ENCODE measurements at places on chromosomes 3 and 15. TPM values are rescaled to one million over a fixed set of nuclear protein-coding genes. Genes with fewer than 3 reads are reported as not detected.

DNA sequence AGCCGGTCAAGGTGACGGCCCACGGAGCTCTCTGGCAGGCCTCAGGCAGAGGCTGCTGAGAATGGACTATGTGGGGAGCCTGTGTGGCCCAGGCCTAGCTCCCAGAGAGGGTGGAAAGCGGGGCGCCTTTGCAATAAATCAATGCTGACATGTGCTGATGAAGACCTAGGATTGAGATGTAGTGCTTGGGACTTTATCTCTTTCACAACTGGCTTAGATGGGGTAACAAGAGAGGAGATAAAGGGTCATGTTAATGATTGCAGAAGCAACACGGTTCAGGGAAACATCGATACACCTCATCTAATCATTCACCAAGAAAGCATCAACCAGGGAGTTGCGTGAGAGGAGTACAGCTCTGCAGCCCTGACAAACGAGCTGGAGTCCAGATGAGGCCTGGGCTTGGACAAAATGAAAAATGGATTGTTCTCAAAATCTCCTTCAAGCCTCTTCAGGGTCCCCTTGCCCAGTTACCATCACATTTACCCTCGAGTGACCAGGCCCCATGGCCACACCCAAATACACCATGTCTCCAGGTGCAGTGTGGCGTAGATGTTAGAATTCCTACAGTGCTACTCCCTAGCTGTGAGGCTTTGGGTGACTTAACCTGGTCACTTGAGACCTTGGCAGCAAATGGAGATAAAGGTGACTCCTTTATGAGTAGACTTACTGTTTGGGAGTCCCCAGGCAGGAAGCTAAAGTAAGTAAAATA lies 146.4 kb upstream of the LIPC start:
- peaks cover 7% of the 10 kb centered on the region for H3K4me1 ChIP-seq
- no peak overlapping the region for H3K4me3 ChIP-seq
- H3K27me3 ChIP-seq, result no peaks in the 10 kb centered on the region
- no peak overlapping the region for H3K27ac ChIP-seq
- no peaks in the 10 kb centered on the region for H3K36me3 ChIP-seq
- DNase-seq, result no peak

DNA sequence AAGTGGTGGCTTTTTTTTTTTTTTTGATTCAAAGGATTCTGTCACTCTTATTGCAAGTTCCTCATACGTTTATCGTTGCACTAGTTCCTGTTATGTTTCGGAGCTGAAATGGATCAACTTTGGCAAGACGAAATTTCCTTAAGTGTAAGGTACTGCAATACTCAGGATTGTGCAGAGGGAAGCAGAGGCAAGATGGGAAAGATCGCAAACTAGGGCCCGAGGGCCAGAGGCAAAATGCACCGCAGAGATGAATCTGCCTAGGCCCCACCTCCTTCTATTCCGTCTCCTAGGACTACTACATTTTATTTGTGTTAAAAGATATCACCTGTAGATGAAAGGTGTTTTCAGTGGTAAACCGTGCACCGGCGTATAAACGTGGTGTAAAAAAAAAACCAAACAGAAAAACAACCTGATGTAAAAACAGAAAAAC lies 331 bp downstream of the RNU6-1 start:
- H3K27me3 ChIP-seq, result peaks cover 50% of the 10 kb centered on the region
- H3K4me1 ChIP-seq, result peaks cover 49% of the 10 kb centered on the region
- H3K4me3 ChIP-seq, result peak overlapping the region; percentile 75
- DNase-seq, result no peak
- H3K36me3 ChIP-seq, result no peaks in the 10 kb centered on the region

DNA sequence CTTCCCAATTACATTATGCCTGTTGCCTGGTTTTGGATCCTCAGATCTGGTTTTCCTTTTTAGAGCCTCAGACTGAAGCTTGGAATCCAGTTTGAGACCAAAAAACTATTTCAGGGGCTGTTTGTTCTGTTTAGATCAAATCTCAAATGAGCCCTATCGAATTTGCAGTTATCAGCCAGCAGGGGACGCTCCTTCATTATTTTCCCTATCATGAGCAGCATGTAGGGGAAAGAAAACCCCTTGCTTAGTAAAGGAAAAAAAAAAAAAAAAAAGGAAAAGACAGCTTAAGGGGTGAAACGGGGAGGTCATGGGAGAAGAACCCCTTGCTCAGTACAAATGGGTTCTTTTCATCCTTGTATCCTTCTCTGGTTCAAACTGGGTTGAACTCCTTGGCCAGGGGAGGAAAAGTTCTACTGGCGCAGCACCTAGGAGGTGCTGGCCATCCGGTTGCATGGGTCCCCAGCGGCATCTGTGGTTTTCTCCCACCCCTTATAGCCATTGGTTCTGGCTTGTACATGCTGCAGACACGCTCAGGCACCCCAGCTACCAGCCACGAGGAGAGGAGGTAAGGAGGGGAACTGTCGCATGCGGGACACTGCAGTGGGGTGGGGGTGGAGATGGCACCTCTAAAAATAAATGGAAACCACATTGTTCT lies 1375.1 kb upstream of the ALCAM start:
- H3K27ac ChIP-seq, result no peak overlapping the region
- no peaks in the 10 kb centered on the region for H3K27me3 ChIP-seq
- no peak overlapping the region for H3K4me3 ChIP-seq
- no peaks in the 10 kb centered on the region for H3K4me1 ChIP-seq
- H3K36me3 ChIP-seq, result no peaks in the 10 kb centered on the region

GRCh38 chr3:136955813-136956212 lies 2.0 kb upstream of the IL20RB start:
- H3K36me3 ChIP-seq, result no peaks in the 10 kb centered on the region
- no peak overlapping the region for H3K4me3 ChIP-seq
- DNase-seq, result no peak
- peaks cover 2% of the 10 kb centered on the region for H3K4me1 ChIP-seq

DNA sequence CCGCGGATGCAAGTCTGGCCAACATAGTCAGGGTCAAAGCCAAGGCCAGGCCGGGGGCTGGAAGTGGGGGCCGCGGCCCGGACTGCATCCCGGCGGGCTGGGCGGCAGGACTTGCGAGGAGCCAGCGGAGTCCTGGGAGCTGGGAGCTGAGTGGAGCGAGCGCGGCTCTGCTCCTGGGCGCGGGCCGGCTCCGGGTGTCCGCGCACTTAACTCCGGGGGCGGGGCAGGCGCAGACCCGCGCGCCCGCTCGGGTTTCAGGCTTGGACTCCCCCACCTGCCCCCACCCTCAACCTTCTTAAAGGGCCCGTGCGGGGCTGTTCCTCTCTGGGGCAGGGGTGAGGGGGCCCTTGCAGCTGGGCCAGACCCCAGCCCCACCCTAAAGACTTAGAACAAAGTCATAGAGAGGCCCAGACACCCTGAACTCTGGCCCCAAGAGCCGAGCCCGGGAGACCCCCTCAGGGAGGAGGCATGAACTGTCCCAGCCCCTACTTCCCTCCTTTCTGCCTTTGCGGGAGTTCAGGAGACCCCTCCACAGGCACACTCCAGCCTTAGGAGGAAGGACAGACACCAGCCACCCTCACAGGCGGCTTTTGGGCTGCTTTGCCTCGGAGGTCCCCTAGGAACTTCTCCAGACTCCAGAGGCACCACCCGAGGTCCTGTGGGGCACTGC lies at the start of gene CSPG4:
TSS of gene CSPG4 (minus strand) at position 181 of the 670 bp plus-strand sequence. CDS start at position 88, 93 bp downstream.
- H3K36me3 ChIP-seq, result no peaks in the 10 kb centered on the region
- peaks cover 6% of the 10 kb centered on the region for H3K4me1 ChIP-seq
- H3K27me3 ChIP-seq, result peaks cover 23% of the 10 kb centered on the region
- peak; percentile 75 for DNase-seq
- H3K4me3 ChIP-seq, result peak within 1 kb of the TSS; percentile 38

GRCh38 chr15:80885016-80885579 lies 104.5 kb downstream of the MESD start:
- H3K36me3 ChIP-seq, result no peaks in the 10 kb centered on the region
- H3K4me3 ChIP-seq, result no peak overlapping the region
- H3K27me3 ChIP-seq, result no peaks in the 10 kb centered on the region
- DNase-seq, result no peak
- peaks cover 8% of the 10 kb centered on the region for H3K4me1 ChIP-seq

DNA sequence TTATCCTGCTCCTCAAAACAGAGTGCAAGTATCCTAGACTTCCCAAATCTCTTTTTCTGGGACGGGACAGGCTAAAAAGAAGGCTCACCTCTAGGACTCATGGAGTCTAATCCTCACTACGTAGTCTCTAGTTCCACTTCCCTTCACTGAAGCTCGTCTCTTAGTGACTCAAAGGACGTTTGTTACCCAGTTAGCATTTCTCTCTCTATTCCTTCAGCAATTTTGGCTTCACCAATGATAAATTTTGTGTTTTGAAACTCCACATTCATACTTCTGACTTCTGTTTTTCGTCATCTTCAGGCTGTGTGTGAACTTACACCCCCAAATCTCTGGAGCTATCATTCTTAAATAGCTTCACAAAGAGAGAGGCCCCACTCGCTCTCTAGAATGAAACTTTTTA lies 627.1 kb downstream of the NAALADL2 start:
- H3K36me3 ChIP-seq, result no peaks in the 10 kb centered on the region
- H3K27me3 ChIP-seq, result no peaks in the 10 kb centered on the region
- no peak for DNase-seq
- H3K27ac ChIP-seq, result no peak overlapping the region
- no peaks in the 10 kb centered on the region for H3K4me1 ChIP-seq

DNA sequence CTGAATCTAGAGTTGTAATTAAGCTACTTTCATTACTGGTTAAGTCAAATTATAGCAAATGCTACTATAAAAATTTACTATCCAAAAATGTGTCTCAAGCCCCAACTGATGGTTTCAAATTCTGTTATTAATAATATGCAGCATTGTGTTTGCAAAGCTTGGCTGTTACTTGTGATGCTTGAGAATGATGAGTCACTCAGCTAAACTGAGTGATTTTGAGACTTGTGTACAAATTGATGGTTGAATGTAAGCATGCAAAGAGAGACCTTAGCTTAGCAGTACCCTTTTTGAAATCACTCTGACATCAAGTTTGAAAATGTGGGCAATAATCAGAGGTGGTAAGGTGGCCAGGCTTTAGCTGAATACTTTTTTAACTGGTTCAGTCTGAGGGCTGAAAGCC lies 27.6 kb downstream of the OPA1 start:
- no peak overlapping the region for H3K4me3 ChIP-seq
- no peaks in the 10 kb centered on the region for H3K4me1 ChIP-seq
- H3K27me3 ChIP-seq, result no peaks in the 10 kb centered on the region

Gene BCL6
- 14.2 TPM for total RNA-seq

Gene GHSR
- not detected for total RNA-seq
